ENCODE measurements at places on chromosomes 6 and 20.
A peak's percentile ranks its signal among the peaks of the same experiment; 100 is the strongest.

DNA sequence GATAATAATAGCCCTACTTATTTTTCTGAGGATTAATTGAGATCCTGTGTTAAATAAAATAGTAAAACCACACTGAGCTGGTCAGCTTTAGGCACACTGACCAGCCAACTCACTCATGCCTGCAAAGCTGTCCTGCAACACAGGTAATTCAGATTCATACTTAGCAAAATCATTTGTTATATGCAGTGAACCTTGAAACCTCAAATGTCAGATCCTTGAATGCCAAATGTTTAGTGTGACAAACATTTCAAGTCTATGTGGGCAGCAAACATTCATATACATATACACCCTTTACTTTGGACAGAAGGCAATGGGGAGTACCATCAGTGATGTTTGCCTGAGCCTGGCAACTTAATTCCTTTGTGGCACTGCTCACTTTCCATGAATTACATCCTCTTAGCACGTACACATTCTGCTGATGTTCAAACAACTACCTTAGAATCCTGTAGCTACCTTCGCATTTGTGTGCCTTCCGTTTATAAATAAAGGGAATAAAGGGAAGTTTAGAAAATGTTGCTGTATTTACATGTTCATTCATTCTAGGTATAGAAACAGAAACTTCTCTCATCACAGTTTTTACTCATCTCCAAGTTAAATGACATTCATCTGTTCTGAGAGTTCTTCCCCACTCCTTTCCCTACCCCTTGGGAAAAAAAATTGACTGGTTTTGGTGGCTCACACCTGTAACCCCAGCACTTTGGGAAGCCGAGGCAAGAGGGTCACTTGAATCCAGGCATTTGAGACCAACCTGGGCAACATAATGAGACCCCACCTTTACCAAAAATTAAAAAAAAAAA lies 140.8 kb downstream of the ZFAND3 start:
- DNase-seq, result no peak
- H3K36me3 ChIP-seq, result peaks cover 20% of the 10 kb centered on the region
- no peak overlapping the region for H3K4me3 ChIP-seq
- H3K27me3 ChIP-seq, result no peaks in the 10 kb centered on the region
- H3K4me1 ChIP-seq, result no peaks in the 10 kb centered on the region

GRCh38 chr20:51542571-51543421 lies at the start of gene NFATC2:
TSS of gene NFATC2 (minus strand) at chr20:51542719. CDS start at chr20:51542499, 220 bp downstream.
- H3K4me1 ChIP-seq, result peaks cover 14% of the 10 kb centered on the region
- H3K36me3 ChIP-seq, result peaks cover 4% of the 10 kb centered on the region
- H3K27me3 ChIP-seq, result peaks cover 47% of the 10 kb centered on the region
- peak within 1 kb of the TSS; percentile 83 for H3K4me3 ChIP-seq
- peak within 1 kb of the TSS; percentile 87 for H3K27ac ChIP-seq

DNA sequence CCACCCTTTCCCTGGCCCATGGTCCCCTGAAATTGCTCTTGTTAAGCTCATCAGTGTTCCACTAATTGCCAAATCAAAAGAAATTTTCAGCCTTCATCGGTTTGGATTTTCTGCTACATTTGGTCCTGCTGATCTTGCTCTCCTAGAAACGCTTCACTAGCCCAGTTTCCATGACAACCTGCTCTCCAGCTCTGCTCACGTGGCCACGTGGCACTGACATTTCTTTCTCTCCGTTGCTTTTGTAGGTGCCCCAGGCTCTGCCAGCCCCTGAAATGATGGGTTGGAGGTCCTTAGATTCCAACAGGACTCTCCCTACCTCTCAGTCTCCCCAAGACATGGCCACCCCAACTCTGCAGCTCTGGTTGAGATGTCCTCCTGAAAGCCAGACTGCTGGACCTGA lies 45.8 kb upstream of the NNAT start:
- no peaks in the 10 kb centered on the region for H3K36me3 ChIP-seq
- H3K27ac ChIP-seq, result no peak overlapping the region
- H3K27me3 ChIP-seq, result peaks cover 31% of the 10 kb centered on the region

DNA sequence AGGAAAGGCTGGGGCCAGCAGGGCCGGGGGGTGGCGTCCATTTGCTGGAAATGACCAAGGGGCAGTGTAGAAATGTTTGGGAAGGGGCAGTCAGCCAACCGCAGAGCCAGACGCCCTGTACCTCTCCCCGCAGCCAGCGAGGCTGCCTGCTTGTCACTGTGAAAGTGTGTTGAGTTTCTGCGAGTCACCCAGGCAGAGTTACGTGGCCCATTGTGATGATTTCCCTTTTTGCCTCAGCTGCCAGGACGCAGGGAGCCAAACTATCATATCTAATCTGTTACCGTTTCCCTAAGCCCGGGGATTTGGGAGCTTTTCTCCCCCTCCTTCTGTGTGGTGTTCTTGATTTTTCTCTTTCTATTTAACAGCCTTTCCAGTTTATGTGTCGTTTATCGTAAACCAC lies 67.9 kb upstream of the STX16 start:
- H3K4me1 ChIP-seq, result peaks cover 7% of the 10 kb centered on the region
- H3K27ac ChIP-seq, result no peak overlapping the region
- H3K4me3 ChIP-seq, result no peak overlapping the region
- no peak for DNase-seq
- peaks cover 38% of the 10 kb centered on the region for H3K27me3 ChIP-seq

- H3K27me3 ChIP-seq, result no peaks in the 10 kb centered on the region
- no peak for DNase-seq
- H3K27ac ChIP-seq, result no peak overlapping the region
- H3K36me3 ChIP-seq, result no peaks in the 10 kb centered on the region
- H3K4me1 ChIP-seq, result no peaks in the 10 kb centered on the region
- no peak overlapping the region for H3K4me3 ChIP-seq
These were observed 25.1 kb downstream of the FKBP1C start for GRCh38 chr6:63236398-63236817.
